Central memory CD4-positive, alpha-beta T cell (primary cell): ENCODE measurements at places on chromosomes 7 and 10.

DNA sequence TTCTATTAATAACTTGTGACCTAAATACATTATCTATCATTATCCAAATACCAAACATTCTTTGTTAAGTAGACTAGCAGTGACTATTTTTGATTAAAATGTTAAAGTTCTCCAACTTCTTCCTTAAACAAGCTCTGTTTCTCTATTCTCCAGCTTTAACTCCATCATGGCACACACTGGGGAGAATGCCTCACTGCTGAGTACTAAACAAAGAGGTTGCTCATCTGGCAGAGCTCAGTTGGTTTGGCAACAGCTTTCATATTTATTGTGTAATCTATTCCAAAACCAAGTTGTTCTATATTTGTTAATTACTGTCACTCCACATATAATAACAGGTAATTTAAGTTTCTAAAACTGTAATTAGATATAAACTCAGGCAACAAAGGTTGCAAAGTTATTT lies 89.6 kb downstream of the USP6NL start:
- no peak for DNase-seq

DNA sequence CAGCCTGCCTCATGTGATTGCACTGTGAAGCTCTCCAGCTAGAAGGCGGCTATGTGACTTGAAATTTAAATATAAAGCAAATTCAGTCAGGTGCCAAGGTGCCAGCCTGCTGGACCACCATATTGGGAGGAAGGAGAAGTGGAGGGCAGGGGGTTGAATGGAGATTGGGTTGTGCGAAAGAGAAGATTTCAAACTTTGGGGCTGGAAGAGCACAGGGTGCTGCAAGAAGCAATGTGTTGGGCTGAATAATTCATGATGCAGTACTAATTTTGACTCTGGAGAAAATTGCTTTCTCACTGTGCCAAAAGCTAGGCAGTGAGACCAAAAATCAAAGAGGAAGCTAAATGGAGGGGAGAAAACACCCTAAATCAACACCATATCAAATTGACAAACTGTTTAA lies 335.3 kb downstream of the NRG3 start:
- DNase-seq, result no peak

GRCh38 chr10:44961230-44961571 lies 1.6 kb downstream of the RASSF4 start:
- DNase-seq, result no peak

GRCh38 chr7:89001306-89001705 lies 205.8 kb upstream of the TEX47 start:
- DNase-seq, result no peak

DNA sequence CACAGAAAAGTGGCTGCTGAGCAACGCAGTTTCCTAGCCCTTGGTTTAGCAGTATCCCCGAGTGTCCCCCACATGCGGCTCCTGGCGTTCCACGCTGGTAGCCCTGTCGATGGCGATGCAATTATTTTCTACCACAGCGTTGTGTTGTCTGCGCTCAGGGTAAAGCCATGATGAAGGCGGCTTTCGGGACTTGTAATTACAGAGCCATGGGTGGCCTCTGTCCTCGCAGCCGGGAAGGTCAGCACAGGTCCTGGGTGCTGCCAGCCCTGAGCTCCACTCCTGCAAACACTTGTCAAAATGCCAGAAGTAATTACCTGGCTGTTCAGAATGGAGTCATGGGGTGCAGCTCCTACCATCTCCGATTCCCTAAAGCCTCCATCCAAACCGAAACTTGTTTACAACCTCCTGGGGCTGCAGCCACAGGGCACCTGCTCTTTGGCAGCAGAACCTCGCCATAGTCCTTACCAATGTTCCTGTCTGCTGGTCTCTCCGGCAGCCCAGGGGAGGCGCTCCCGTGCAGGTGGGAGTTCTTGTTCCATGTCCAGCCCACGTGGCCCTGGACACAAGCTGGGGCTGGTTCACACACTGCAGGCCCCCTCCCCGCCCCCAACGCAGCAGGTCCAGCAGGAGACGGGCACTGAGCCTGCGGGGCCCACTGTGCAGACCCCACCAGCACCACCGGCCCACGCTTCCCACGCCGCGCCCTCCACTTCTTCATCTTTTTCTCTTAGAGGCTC lies 512.6 kb downstream of the PTPRN2 start:
- DNase-seq, result no peak

DNA sequence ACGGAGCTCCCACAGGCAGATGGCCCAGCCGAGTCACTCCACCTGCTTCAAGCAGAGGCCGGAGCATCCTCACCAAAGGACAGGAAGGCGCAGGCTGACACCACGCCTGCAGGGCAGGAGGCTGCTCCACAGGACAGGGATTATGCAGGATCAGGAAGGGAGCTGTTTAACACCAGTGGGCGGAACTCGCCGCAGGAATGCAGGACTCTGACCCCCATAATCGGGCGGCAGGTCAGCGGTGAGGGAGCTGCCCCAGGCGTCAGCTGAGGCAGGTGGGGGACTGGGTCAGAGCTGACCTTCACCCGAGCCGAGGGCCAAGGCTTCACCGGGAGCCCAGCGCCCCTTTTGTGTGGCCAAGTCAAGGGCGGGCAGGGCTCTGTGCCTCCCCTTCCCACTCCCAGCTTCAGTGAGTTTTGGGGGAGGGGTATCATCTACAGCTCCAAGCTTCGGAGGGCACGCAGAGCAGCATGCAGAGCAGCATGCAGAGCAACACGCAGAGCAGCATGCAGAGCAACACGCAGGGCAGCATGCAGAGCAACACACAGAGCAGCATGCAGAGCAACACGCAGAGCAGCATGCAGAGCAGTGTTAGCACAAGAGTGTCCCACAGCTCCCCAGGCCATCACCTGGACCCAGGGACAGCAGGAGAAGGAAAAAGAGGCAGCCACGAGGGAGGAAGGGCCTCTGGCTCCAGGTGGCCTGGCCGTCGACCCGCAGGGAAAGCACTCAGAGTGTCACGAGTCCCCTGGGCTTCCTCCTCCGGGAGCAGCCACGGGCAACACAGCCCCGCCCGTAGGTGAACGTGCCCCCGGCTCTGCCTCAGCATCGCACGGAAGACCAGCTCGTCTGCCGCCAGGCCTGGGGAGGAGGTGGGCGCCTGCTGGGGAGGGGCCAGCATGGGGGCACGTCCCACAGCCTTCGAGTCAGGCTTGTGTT lies 151.7 kb upstream of the PPP2R2D start:
- no peak for DNase-seq

DNA sequence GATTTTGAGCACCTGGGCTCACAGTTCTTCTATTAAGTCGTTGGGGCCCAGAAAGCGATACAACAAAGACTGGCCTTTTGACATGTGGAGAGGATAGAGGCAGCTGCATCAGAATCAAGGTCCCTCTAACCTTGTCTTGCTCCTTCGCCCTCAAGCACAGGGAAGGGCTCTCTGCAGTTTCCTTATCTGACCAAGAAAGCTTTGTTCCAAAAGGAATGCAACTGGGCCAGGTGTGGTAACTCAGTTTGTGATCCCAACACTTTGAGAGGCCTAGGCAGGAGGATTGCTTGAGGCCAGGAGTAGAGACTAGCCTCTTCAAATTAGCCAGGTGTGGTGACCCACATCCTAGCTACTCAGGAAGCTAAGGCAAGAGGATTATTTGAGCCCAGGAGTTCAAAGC lies 32.2 kb downstream of the SVOPL start:
- no peak for DNase-seq

DNA sequence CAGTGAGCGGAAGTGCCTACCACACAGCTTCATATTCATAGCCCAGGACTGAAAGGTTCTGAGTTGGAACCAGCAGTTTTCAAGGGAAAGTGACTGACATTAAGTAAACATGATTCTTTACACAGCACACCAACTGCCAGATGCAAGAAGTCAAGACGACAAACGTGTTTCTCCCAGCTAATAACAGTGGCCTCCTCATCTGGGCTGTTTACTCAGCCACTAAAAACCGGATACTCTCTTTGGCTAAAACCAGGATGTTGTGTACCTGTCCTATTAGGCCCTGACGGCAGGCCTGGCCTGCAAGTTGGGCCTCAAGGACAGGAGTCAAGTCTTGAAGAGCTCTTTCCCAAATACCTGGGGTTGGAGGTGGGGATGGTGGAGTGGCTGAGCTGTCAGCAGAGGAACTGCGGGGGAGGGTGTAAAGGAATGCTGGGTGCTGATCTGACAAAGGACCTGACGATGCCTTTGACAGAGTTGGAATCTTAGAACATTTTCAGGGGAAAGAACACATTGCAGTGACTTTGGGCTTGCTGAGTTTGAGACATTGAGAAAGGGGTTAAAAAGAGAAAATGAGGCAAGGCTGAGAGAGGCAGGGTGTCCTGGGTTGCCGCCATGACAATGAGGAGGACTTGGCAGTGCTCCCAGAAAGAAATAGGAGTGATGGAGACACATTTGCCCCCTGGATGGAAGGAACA lies 57.7 kb downstream of the STEAP1B start:
- DNase-seq, result no peak

GRCh38 chr10:95832216-95833041 lies 75.3 kb upstream of the CC2D2B start:
- DNase-seq, result peak; percentile 73

DNA sequence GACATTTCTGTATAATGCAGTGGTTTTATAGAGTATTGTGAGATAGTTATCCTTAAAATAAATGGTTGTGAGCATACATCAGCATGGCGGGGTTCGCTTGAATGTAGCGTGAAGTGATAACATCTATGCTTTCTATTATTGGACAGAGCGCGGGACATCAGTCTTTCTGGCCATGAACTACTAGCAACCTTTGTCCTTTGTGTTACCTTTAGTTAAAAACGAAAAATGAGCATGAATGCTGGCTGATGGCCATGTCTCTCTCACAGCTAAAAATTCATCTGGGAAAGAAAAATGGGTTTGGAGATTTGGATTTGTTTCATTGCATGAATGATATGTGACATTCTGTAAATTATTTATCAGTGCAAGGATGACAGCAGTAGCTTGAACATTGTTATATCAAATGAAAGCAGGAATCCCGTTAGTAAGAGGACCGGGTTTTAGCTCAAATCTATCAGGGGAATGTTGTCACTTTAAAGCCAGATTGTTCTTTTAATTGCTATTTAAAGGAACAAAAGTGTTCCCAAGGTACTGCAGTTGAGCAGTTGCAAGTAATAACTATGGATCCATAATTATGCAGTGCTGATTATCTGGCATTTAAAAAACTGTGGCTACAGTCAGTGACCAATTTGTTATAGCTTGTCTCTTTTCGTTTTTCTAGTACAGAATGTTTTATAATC lies 131.0 kb downstream of the KAT6B start:
- no peak for DNase-seq

GRCh38 chr10:86630079-86630478 lies 24.3 kb upstream of the OPN4 start:
- no peak for DNase-seq

DNA sequence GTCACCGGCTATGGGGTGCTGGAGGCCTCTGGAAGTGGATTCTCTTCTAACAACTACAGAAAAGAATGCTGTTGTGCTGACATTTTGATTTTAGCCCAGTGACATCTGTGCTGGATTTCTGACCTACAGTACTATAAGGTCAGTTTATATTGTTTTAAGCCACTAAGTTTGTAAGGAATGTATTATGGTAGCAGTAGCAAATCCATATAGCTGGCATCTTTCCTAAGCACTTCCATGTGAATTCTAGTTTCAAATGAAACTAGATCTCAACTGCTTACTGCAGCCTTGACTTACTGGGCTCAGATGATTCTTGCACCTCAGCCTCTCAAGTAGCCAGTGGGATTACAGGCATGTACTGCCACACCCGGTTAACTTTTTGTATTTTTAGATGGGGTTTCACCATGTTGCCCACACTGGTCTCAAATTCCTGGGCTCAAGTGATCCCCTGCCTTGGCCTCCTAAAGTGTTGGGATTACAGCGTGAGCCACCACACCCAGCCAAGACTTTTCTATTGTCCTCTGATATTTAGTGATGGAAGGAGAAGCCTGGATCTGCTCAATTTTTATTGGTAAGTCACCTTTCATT lies 414.0 kb downstream of the PHTF2 start:
- DNase-seq, result no peak

DNA sequence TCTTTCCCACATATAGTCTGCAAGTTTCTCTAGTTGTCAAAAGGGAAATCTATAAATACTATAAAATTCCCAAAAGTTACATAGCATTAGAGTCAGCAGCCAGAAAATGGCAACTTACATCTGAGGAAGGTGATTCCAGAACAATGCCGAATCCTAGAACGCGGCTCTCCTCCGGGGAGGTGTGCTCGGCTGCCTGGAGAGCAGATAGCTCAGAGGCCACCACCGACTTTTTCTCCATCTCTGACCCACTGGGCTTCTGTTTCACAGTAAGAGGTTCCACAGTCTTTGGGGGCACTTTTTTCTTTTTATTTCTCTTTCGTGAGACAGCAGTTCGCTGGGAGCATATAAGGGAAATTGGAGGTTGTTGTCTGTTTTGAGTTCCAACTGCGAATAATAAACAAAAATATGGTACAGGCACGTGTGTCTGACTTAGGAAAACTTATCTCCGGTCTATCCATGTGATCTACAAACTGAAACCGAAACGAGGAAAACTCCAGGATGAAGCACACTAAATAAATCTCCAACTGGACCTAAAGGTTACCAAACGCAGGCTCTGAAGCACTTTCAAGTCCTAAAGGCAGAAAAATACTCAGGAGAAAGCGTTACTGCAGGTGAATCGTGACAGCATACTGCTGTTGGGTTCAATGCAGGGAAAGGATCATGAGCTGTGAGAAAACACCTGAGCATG lies 36.2 kb downstream of the BEND7 start:
- no peak for DNase-seq
